Stimulated activated CD8-positive, alpha-beta memory T cell treated with anti-CD3 and anti-CD28 coated beads, Interleukin-4, amount 100 ng/mL, for 1 hour (primary cell): ENCODE measurements at places on chromosomes 1 and 21.

DNA sequence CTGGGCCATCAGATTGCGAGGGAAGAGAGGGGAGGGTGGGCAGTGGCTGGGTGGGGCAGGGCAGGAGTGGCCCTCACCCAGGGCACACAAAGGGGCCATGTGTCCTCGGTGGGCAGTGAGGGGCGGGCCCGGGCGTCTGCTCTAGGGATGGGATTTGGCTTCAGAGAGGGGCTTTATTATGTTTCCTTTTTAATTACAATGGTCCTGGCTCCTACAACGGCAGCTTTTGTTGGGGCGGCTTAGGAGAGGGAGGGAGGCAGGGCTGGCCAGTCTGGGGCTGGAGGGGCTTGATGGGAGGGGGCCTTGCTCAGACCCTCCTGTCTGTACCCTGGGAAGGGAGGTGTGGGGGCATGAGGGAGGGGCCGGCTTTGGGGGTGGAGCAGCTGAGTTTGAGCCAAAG lies 102.8 kb upstream of the WNT4 start:
- DNase-seq, result no peak

DNA sequence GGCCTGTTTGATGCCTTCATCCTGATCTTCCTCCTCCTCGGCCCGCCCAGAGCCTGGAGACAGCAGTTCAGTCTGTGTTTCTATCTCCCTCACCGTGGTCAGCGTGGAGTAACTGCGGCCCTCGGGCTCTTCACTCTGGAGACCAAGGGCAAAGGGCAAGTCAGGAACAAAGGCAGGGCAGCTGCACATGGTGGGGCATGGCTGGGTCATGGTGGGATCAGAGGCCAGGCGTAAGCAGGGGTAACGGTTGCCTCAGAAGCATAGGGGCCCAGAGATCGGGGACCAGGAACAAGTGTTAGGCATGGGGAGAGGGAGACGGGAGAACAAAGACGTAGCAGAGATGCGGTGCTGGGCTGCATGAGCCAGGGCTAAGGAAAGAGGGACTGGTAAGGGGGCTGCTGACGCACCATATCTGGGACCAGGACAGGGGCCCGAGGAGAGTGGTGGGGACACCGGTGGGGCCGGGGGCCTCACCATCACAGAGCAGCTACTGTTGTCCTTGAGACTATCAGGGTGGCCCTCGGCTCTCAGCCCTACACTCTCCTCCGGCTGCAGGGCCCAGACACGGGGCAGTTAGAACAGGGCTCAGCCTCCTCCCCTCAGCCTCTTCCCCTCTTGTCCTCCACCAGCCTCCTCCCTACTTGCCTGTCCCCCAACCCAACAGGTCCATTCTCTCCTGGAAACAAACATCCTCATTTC lies 3.2 kb upstream of the ARHGAP30 start:
- DNase-seq, result no peak

DNA sequence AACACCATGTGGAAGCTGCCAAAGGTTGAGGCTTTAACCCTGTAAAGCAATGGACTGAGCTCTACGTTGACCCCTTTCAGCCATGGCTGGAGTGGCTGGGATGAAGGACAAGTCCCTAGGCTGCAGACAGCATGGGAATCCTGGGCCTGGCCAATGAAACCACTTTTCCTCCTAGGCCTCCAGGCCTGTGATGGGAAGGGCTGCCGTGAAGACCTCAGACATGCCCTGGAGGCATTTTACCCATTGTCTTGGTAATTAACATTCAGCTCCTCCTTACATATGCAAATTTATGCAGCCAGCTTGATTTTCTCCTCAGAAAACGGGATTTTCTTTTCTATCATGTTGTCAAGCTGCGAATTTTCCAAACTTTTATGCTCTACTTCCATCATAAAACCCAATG lies 214.5 kb downstream of the RGS7 start:
- no peak for DNase-seq

DNA sequence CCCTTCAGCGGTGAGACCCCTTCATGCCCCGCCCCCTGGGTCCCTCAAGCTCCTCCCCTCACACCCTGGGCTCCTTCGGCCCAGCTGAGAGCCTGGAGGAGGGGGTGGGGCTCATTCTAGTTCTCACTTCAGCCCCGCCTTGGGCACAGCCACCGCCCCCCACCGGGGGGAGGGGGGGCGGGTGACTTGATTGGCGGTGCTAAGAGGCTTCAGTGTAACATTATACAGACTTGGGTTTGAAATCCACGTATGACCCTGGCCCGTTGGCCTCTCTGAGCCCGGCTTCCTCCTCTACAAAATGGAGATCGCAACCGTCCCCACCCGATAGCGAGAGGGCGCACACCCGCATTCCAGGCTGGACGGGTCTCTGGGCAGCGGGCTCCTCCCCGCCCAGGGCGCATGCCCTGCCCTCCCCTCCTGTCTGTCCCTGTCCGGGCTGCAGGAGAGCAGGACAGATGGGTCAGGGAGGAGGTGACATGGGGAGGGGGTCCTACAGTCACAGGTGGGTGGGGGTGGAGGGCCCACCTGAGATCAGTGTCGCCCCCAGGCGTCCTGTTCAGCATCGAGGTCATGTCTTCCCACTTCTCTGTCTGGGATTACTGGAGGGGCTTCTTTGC lies 5.1 kb downstream of the CLCNKB start:
- peak; percentile 4 for DNase-seq

GRCh38 chr1:69553726-69554125 lies 14.0 kb upstream of the LRRC7 start:
- no peak for DNase-seq

- no peak for DNase-seq
Observed at GRCh38 chr1:45444609-45445131, 46.3 kb downstream of the TESK2 start.

- DNase-seq, result no peak
Observed at GRCh38 chr1:93619507-93620171, 62.0 kb downstream of the BCAR3 start.
